NCI-H446 treated with DMSO at 0.1 percent for 48 hours (cell line): ENCODE measurements at places on chromosomes 1 and 21.
A peak's percentile ranks its signal among the peaks of the same experiment; 100 is the strongest.

- DNase-seq, result no peak
These were observed 137.3 kb downstream of the ZSCAN20 start for GRCh38 chr1:33609739-33610138.

GRCh38 chr1:212218911-212219310 is 66.3 kb upstream of the PPP2R5A start:
- DNase-seq, result no peak

DNA sequence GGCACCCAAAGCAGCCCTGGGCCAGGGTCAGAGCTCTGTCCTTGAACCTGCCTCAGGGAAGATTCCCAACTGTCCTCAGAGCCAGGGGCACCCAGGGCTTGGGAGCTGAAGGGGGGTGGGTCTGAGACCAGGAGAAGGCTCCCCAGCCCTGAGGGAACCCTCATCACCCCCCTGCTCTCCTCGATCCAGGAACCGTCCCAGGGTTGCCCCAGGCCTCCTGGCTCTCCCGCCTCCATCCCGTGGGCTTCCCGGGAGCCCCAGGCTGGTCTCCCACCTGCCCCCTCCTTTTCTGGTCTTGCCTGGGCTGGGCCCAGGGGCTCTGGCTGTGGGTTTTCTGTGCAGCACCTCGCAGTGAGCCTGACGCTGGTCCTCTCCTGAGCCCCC is 6.7 kb upstream of the SAMD11 start:
- no peak for DNase-seq

GRCh38 chr1:172002725-172003345 is 161.5 kb downstream of the DNM3 start:
- DNase-seq, result peak; percentile 60

DNA sequence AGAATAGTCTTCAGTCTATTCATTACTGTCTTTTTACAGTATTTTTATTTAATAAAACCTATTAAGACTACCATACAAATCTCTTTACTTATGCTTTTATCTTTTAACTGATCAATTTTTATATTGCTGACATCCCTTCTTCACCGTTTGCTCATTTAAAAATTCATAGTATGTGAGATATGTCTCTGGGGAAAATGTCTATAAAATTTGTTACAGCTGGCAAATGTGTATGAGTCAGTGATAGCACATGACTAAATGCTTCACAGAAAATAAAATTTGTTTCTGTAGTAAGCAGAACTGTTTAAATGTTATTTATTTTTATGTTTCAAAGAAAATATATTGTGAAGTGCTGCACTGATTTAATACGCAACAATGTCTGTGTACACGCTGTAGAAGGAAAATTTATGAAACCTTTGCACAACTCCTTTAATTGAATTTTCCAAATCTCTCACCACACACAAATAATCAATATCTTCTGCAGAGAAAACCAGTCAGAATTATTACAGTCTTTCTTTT is 74.2 kb downstream of the ITGB3BP start:
- DNase-seq, result no peak

GRCh38 chr1:245516284-245516759 is 361.5 kb downstream of the KIF26B start:
- DNase-seq, result no peak

GRCh38 chr1:156069490-156070455 is 8.8 kb downstream of the RAB25 start:
- DNase-seq, result no peak

DNA sequence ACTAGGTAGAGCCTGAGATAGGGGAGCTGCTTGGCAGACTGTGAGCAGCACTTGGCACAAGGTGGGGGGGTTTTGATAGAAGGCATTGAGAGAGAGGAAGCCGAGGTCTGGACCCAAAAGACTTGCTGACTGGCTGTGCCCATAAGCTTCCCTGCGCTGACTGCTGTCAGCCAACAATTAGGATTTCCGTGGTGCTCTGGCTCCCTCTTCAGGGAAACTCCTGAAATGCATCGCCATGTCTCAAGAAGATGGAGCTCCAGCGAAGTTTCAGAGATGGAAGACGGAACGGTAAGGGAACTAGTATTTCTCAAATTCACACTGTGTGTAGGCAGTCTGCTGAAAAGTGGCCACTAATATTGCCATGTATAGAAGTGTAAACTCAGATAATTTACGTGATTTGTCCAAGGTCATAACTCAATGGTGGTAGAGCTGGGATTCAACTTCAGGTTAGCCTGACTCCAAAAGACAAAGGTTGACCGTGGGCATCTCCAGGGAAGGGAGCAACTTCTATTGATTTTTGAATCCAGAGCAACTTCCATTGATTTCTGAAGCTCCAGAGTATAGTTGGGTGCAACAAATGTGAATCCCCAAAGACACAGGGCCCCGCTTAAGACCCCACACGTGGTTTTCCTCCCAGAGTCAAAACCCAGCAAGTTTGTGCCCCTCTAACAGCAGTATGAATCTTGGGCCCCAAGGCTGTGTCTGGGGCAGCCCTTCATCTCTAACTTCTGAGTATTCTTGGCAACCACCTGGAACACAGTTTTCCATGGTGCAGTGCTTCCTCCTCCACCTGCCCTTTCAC is 44.5 kb upstream of the CRNN start:
- peak; percentile 36 for DNase-seq

- DNase-seq, result no peak
These were observed 518.9 kb upstream of the NR5A2 start for GRCh38 chr1:199508653-199509052.

- peak; percentile 84 for DNase-seq
These were observed 4.0 kb downstream of the JUN start for GRCh38 chr1:58779801-58780382.

DNA sequence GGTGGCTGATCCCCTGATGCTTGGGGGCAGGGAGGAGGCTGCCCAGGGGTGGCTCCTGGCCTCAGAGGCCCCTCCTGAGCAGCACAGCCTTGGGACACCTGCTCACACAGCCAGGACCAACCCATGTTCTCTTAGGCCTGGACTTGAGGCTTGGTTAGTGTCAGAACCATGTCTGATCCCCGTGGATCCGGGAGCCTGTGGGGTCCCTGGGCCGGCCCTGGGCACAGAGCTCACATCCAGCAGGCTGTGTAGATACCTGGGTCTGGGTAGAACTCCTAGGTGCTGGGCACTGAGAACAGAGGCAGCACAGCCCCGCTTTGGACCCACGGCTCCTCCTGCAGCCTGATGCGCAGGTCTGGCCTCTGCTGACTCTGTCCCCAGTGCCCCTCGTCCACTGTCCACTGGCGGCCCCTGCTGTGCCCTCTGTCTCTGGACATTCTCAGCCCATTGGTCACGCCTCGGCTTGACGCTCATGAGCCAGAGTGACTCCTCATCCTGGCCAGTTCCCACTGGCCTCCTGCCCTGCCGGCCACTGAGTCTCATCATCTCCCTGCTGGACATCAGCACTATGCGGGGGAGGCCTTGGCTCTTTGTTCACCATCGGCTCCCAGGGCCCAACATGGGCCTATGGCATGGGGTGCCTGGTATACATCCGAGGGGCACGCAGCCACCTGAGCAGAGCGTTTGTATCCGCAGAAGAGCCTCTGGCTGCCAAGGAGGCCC is 70.2 kb downstream of the TRIM11 start:
- DNase-seq, result no peak

DNA sequence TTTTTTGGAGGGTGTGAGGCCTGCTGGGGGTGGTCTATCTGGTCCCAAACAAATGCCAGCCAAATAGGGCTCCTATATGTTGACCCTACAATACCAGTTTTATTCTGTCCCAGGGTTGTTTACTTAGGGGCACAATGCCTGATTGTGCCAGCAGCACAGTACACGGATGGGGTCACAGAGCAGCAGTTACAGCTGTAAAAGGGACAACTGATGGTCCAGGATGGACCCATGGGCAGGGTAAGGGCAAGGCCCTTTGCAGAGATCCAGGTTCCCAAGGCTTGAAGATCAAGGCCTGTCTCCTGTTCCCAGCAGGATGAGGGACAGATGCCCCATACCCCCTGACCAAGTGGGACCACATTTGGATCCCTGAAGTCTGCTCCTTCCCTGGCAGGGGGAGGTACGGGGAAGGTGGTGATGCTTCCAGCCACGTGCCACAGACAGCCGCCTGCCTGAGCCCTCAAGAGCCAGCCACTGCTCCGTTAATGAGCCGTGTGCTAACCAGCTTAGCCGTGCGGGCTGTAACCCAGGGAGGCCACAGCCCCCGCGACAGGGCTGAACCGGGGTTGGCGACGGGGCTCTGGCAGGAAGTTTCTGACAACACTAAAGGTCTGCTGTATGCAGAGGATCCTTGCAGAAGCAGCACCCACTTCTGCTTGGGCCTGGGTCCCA is 18.2 kb downstream of the SLC6A9 start:
- DNase-seq, result peak; percentile 12

DNA sequence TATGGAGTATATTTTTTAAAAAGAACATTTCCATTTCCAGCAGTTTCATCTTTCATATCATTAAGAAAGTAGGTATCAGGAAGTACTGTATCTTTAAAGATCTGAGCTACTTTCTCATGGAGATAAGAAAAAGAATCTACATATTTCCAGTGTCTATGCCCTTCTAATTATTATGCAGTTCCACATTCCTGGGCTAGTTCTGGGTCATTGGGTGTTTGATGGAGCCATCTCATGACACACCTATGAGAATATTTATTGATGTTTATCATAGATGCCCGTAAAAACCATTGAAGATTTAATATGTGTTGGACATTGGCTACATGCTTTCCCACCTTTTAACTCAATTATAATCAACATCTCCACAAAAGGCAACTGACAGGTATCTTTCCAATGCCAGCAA is 21.0 kb downstream of the LCE4A start:
- DNase-seq, result no peak

GRCh38 chr1:3070644-3071564 is 1.9 kb downstream of the PRDM16 start:
- no peak for DNase-seq

DNA sequence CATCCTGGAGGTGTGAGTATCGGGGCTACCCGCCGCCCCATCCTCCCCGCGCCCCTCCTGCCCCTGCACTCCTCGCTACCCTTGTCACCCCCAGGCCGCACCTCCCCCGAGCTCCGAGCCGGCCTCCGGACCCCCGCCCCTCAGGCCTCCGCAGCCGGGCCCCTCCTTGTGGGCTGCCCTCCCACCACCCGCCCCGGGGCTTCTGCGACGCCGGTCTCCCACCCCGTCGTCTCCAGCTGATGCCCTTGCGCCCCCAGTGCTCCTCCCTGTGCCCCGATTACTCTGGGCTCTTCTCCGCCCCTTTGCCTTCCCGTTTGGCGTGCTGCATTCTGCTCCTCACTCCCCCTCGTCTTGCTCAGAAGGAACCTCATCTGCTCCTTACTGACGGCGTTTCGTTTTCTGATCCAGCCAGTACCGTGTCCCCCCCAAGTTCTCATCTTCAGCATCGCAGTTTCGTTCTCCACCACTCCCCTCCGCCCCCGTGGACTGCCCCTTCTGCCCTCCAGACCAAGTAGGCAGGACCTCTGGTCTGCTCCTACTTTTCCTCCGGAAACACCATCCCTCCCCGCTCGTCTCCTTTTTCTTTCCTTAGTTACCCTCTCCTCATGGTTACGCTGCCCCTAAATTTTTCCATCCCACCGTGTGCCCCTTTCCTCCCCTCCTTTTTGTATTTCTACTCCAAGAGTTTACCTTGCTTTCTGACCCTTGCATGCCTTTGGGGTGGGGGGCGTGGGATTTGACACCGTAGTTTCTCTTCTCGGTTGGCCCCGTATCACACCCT is 841 bp downstream of the SNX27 start:
- no peak for DNase-seq

GRCh38 chr1:210235363-210236053 is 2.9 kb downstream of the SERTAD4 start:
- DNase-seq, result no peak

GRCh38 chr1:101769520-101769919 is 227.2 kb downstream of the OLFM3 start:
- DNase-seq, result peak; percentile 12

DNA sequence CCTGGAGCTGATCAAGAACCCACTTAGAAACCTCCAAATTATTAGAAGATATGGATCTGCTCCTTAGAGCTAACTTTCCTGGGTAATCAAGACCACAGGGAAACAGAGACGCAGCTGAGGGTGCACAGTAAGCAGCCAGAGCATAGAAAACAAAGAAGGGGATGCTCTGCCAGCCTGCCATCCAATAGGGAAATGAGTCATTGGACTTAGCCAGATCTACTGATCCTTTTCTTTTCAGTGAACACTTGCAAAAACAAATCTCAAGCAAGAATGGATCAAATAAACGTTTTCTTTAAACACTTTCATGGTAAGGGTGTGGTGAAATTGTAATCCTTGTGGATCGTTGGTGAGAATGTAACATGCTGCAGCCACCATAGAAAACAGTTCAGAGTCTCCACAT is 474.0 kb downstream of the LTN1 start:
- no peak for DNase-seq

- DNase-seq, result no peak
These were observed 86.4 kb upstream of the ACTL8 start for GRCh38 chr1:17668624-17669175.

DNA sequence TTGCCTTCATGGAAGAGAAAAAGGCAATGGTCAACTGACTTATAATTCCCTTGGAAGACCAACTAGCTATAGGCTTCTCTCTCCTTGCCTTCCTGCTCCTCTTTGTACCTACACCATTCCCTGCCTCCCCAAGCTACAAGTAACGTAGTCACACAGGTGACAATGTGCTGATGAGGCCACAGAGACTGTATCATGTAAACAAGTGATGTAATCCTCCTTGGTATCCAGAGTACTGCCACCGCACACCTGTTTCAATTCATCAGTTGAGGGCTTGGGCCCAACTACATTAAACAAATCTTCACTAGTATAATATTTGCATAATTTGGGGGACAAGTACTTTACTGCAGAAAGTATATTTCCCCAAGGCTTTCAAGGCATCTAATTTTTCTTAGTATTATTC is 76.4 kb upstream of the SCYL3 start:
- DNase-seq, result no peak

GRCh38 chr21:45894450-45894825 is 87.1 kb upstream of the COL6A1 start:
- no peak for DNase-seq

GRCh38 chr1:180000575-180000974 is 46.0 kb downstream of the CEP350 start:
- DNase-seq, result no peak

DNA sequence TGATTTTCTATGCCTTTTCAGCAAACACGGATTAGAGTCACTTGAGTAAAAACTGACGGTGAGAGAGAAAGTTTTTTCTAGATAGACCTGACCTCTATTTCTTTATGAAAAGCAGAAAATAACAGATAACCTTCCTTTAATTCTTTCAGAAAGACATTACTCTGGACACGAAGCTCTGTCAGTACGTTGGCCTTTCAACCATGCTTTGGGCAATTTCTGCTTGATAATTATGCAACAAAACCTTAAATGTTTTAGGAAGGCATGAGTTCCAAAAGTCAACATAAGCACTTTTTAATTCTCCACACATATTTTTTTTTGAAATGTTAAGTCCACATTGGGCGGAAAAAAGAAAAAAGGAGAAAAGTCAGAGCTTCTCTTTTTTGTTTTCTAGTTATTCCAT is 137.8 kb downstream of the AKT3 start:
- DNase-seq, result no peak
